Hematopoietic multipotent progenitor cell treated with erythropoietin and hydrocortisone succinate and interleukin-3 and kit ligand, for 8 days (in vitro differentiated cells): ENCODE measurements at places on chromosomes 5 and 9.

GRCh38 chr5:32109236-32109635, 64.9 kb downstream of the GOLPH3 start:
- no peak for DNase-seq

DNA sequence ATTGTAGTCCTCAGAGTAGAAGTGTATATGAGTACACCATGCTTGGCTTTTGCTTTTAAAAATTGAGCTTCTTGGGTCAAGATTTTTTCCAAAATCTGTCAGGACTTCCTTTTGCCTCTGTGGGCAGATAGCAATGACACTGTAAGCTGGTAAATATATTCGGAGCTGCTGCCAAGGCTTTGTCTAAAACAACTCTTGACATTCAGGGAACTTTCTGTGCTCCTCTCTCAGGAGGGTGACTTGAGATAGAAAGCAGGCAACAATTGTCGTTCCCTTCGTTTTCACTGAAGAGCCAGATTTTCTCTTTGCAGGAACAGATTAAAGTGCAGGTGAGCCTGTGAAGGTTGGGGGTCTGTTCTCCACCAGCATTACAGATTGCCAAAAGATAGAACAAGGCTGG, 230.5 kb downstream of the MAST4 start:
- DNase-seq, result no peak

- no peak for DNase-seq
Measured at GRCh38 chr9:134264169-134264568, 62.1 kb upstream of the RXRA start.

- no peak for DNase-seq
Measured at GRCh38 chr5:168218746-168219145, 72.7 kb upstream of the WWC1 start.

DNA sequence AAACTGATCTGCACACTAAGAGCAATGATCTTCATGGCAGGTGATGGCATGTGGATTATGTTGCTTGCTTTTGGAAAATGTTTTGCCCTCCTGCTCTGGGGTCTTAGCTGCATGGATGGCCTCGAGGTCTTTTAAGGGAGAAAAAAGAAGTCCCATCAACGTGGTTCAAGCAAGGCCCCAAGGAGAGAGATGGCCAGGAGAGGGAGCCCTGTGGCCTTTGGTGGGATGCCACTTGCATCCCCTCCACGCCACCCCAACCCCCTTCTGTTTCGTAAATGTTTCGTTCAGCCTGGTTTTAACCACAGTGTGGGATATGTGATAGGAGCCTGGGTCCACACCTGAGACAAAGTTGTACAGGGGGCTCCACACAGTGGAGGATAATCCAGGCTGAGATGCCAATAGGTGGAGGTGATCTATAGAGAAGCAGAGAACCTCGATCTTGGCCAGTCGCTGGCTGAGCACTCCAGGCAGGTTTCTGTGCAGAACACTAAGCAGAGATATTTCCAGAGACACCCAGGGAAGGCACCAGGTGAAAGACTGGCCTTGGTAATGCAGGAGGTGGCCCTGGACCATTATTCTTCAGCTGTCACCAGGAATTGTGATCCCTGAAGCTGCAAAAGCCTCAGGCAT, 25.8 kb upstream of the FRRS1L start:
- DNase-seq, result peak; percentile 14

DNA sequence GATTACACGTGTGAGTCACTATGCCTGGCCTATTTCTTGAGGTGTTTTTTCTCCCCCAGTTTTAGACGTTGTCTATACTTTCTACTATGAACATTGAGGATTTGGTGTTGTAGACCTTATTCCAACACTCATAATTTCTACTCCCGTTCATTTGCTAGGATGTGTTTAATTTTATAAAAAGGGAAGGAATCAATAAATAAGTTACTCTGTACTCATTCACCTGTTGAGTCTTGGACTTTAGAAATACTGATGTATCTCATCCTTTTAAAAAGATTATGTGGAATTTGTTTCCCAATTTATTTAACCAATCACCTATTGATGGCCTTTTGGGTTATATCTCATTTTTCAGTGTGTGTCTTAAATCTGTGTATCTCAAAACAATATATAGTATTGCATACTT, 3.2 kb downstream of the CDK7 start:
- no peak for DNase-seq

DNA sequence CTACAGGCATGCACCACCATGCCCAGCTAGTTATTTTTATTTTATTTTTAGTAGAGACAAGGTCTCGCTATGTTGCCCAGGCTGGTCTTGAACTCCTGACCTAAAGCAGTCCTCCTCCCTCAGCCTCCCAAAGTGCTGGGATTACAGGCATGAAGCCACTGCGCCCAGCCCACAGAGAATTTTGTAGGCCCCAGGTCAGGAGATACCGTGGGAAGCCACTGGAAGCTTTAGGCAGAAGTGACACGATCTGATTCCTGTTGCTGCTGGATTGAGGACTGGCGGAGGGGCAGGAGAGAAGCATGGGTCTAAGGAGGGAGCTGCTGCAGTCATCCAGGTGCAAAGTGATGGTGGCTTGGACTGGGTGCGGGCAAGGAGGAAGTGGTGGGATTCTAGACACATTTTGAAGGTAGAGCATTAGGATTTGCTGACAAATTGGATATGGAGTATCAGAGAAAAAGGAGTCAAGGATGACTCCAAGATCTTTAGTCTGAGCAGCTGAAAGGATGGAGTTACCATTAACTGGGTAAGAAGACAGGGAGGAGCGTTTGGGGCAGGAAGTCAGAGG, 20.7 kb downstream of the TCF7 start:
- no peak for DNase-seq

- DNase-seq, result no peak
Measured at GRCh38 chr5:146515473-146516150, 378 bp downstream of the GPR151 start.

- DNase-seq, result no peak
Measured at GRCh38 chr5:178067755-178068154, 45.6 kb upstream of the N4BP3 start.

- DNase-seq, result no peak
Measured at GRCh38 chr5:53902296-53902907, 342.0 kb downstream of the NDUFS4 start.

DNA sequence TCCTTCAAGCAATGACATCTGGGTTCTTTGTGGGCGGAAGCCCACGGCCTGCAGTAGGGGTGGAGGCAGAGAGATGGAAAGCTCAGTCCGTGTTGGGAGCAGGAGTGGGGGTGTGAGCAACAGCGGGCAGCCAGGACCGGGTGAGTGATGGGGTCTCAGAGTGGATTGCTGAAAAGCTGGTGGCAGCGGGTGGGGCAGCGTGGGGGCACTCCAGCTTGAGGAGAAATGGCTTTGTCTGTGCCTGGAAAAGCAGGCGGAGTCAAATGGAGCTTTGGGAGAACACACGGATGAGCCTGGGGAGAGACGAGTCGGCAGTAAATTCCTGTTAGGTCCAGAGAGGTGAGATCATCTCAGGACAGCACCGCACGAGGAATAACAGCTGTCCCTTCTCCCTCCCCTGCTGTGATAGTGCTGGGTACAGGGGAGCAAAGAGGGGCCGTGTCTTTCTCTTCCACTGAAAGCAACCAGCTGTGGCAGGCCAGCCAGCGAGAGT, 42.1 kb downstream of the CACNA1B start:
- no peak for DNase-seq

DNA sequence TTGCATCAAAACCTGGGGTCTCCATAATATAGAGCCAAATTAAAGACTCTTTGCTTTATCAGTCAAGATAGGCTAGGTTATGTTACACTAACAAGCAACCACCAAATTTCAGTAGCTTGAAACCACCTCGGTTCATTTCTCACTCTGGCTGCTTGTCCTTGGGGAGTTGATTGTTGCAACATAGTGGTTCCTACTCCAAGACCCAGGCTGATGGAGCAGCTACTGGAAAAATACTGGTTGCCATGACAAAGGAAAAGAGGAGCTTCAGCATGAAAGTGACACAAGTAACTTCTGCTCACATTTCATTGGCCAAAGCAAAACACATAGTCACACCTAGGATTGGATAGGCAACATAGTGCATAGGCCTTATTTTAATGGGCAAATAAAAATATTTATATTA, 18.5 kb upstream of the RCL1 start:
- DNase-seq, result no peak

- no peak for DNase-seq
Measured at GRCh38 chr5:156326718-156327259, at the start of gene SGCD. Gene SGCD, plus strand, starts transcription at chr5:156327164.

DNA sequence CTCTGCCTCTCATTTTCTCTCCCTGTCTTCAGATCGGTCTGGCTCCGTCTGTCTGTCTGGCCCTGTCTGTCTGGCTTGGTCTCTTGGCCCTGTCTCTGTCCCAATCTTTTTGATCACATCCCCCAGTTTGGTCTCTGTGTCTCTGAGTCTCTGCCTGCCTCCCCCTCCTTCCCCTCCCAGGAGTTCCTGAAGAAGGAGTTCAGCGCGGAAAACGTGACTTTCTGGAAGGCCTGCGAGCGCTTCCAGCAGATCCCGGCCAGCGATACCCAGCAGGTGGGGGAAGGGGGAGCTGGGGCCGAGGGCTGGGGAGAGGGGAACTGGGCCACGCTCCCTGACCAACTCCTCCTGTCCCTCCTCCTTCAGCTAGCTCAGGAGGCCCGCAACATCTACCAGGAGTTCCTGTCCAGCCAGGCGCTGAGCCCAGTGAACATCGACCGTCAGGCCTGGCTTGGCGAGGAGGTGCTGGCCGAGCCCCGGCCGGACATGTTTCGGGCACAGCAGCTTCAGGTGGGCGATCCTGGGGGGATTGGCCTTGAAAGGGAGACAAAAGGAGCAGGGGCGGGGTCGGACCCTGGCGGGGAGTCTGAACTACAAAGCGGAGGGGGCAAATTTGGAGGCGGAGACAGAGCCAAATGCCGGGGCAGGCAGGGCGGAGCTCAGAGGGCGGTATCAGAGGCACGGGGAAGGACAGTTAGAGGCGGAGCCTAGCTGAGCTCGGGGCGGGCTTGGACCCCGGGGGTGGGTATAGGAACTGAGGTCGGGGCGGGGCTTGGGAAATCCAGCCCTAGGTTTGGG, 9.0 kb downstream of the RGS14 start:
- DNase-seq, result peak; percentile 69

- DNase-seq, result peak; percentile 30
Measured at GRCh38 chr9:9912459-9912858, 700.3 kb downstream of the PTPRD start.

GRCh38 chr9:17013891-17014290, 120.9 kb upstream of the CNTLN start:
- no peak for DNase-seq

- DNase-seq, result no peak
Measured at GRCh38 chr5:1965925-1966324, 83.2 kb upstream of the IRX4 start.

- DNase-seq, result no peak
Measured at GRCh38 chr5:149840226-149840825, 104.3 kb downstream of the PDE6A start.

- no peak for DNase-seq
Measured at GRCh38 chr5:123681061-123681460, 169.1 kb downstream of the CSNK1G3 start.

DNA sequence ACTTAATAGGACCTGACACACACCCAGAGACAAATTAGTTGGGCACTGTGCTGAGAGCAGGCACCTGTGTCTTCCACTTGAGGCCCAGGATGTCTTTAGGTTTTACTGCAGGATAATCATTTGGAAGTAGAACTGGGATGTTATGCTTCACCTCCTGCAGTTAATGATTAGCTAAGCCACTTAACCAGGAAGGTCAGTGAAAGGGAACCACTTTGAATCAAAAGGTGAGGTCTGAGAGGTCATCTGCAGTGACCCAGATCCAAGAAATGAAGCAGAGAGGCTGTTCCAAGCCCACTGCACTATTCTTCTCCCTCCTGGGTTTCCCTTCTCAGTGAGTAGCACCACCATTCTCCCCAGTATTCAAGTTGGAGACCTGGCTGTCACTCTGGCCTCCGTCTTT, 110.5 kb downstream of the SNX18 start:
- no peak for DNase-seq

DNA sequence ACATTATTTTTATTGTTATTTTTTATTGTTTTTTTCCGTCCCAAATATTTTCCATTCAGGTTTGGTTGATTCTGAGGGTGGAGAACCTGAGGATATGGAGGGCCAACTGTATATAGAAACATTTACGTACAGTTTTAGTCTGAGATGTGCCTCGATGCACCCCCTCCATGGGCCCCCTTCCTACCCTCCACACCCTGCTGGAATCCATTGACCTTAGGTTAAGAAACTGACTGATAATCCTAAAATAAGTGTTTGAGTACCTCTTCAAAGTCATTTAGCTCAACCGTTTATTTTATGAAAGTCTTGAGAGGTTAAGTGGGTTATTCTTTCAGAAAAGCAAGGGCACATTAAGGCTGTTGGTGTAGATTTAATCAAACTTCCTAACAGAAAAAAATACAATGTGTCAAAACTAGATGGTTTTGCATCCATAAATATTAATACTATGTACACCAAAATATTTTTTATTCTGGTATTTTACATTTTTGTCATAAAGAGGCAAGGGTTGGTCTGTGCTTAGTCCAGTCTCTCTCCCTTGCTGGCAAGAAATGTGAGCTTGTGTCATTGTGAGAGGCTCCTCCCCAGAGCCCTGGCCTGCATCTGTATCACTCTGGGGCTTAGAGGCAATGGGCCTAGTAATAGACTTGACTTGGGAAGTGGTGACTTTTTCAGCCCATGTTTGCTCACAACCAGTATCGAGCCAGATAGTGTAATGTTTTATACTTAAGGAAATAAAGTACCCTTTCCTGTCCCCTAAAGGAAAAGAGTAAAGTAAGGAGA, 15.7 kb downstream of the MTRR start:
- no peak for DNase-seq

DNA sequence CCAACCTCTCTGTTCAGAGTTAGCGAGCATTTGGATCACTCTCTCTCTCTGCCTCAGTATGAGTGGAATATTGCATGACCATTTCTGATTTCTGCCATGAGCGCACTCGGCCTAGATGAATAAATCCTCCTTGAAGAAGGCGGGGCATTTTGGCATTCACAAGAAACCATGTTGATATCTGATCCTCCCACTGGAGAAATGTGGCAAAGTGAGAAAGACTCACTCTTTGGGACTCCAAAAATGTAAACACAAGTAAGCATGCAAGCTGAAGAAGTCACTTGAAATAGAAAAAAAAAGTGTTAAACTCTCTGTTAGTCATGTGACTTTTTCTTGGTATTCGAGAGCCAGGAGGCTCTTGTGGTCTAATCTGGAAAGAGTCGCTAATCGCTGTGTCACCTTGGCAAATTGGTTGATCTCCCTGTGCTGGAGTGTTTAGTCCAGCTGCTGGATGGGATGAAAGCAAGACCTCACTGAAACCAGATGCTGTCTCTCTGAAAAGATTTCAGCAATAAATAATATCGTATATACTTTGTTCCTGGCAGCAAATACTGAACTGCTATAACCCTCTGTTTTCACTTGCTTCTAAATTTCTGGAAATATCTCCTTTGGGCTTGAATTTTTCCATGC, 95.5 kb downstream of the GHR start:
- DNase-seq, result no peak

GRCh38 chr5:148619484-148619883, 34.8 kb downstream of the HTR4 start:
- DNase-seq, result no peak

- no peak for DNase-seq
Measured at GRCh38 chr5:139828207-139828895, 32.7 kb downstream of the PSD2 start.
